ENCODE measurements at places on chromosomes 7 and 10.
A peak's percentile ranks its signal among the peaks of the same experiment; 100 is the strongest.

- no peak for DNase-seq
Observed at GRCh38 chr10:3539696-3540383, 245.2 kb downstream of the KLF6 start.

GRCh38 chr7:102222445-102222844, 64.2 kb upstream of the SH2B2 start:
- no peak for DNase-seq

- DNase-seq = no peak
Observed at GRCh38 chr10:2933071-2933470, 134.3 kb upstream of the PFKP start.

DNA sequence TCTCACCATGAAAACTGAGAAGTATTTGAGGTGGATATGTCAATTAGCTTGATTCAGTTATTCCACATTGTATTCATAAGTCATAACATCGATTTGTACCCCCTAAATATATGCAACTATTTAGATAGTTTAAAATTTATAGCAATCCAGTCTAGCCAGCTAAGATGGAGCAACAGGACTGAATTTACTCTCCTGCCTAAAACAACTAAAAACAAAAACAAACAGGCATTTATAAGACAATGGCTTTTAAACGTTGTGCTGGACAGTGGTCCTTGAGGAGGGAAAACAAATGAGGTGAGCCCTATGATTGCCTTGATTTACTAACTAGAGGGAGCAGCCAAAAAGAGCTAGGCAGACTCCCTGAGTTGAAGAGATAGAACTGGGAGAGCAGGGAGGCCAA, 814 bp upstream of the GPAM start:
- DNase-seq = no peak

GRCh38 chr10:62626817-62627216, 177.7 kb upstream of the ADO start:
- DNase-seq = peak; percentile 20

DNA sequence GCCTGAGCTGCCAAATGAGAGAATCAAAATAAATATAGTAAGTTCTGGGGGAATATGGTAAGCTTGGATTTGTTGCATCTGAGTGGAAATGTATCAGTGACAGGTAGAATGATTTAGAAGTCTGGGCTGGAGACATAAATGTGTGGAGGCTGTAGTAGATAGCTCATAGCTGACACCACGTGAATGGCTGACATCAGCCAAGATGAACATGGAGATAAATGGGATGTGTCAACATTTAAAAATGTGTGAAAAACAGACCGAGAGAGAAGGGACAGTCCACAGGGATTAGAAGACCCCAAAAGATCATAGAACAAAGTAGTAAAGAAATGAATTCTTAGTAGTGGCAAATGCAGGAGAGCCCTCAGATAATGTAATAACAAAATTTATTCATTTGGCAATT, 40.9 kb downstream of the NAMPT start:
- peak; percentile 42 for DNase-seq

DNA sequence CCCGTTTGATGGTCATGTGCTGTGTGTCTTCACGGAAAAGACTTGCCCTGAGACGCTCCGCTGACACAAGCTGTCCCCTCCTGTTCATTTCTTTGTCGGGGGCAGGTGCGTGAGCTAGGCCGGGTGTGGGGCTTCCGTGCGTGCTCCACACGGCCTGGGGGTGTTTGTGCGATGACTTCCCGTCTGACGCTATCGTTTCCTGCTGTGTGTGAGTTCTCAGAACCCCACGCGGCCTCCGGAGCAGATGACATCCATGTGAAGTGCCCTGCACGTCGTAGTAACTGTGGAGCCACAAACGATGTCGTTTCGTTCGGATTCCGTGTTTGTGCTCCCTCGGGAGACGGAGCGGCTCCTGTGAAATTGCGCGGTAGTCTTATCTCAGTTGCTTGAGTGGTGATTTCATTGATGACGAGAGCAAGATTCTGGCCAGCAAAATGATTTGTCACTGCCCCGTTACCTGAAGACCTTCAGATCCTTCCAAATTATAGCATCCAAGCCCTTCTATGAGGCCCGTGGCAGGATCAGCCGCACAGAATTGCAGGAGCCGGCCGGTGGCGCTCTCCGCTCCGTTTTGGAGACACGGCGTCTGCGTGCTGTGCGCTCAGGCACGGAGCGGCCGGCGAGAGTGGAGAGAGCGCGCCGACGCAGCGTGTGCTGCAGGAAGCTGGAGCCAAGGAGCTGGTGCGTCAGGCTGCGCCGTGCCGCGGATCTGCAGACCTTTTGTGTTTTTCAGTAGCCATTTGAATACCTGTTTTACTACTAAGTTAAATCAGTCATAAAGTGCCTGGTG, 94.9 kb downstream of the NKX6-2 start:
- DNase-seq = no peak

GRCh38 chr7:78448911-78449310, 650.3 kb downstream of the PHTF2 start:
- DNase-seq = no peak

DNA sequence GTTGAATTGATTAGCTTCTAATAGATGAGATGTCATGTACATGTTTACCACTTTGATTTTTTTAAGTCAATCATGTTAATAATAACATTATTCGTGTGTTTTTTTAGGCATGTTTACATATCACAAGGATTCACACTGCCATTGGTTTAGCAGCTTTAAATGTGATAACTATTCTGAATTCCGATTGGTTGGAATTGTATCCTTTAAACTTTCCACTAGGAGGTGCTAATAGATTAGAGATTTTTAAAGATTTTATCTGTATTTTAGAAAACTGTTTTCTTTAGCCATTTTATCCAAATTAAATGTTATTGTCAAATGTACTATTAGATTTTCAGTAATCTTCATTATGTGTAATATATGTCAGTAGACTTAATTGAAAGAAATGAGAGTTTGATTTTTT, 83.2 kb downstream of the HECTD2 start:
- DNase-seq = peak; percentile 70

- no peak for DNase-seq
Observed at GRCh38 chr7:87627634-87627994, 584 bp upstream of the RUNDC3B start.

- no peak for DNase-seq
Observed at GRCh38 chr10:47286591-47287315, 13.2 kb upstream of the GDF10 start.

GRCh38 chr10:85458324-85458723, 908.3 kb downstream of the GRID1 start:
- DNase-seq = no peak

DNA sequence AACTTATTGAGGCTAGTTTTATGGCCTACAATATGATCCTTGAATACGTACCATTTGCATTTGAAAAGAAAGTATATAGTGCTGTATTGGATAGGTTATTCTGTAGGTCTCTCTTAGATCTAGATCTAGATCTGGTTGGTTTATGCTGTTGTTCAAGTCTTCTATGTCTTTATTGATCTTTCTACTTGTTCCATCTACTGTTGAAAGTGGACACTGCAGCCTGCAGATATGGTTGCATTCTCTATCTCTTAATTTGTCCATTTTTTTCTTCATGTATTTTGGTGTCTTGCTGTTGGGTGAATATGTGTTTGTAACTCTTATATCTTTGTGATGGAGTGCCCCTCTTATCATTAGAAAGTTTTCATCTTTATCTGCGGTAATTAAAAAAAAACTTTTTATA, 139.4 kb upstream of the PCDH15 start:
- no peak for DNase-seq

DNA sequence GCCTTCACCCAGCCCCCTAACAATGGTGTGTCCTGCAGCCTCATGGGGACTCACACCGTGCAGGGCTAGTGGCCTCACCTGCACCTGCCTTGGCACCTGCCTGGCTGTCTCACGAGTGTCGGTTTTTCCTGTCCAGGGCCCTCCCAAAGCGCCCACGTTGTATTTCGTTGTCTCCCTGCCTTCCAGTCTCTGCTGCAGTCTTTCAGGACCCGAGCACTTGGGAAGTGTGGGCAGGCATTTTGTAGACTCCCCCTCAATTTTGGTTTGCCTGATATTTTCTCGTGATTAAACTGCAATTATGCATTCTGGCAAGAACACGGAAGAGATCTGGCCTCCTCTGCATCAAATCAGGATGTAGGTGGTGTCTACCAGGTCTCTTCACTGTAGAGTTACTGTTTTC, 17.9 kb downstream of the BNIP3 start:
- no peak for DNase-seq

- DNase-seq = no peak
Observed at GRCh38 chr10:119190954-119191785, 12.6 kb upstream of the PRDX3 start.

DNA sequence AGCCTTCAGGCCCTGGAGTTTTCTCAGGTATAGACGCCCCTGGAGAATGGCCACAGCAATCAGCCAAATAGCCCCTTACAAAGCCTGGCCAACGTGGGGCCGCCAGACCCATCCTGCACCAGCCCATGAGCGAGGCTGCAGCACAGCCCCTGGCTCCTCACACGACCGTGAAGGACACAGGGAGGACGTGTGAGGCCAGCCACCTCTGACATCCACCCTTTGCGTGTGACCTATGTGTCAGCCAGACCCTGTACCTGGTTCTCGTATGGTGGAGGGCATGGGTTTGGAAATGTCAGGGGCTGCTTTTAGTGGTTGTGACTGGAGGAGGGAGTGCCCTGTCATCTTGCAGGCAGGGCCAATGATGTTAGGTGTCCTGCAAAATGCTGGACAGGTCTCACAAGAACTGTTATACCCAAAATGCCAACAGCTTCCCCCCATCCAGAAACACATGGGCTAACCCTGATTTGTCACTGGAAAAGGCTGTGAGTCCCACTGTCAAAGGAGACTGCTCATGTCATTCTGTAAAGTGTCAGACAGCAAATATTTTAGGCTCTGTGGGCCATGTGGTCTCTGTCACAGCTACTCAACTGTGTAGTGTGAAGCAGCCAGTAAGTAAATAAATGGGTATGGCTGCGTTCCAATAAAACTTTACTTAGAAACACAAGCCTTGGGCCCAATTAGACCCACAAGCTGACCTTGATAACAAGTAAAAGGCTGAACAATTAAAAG, 30.0 kb downstream of the NOD1 start:
- DNase-seq = no peak

DNA sequence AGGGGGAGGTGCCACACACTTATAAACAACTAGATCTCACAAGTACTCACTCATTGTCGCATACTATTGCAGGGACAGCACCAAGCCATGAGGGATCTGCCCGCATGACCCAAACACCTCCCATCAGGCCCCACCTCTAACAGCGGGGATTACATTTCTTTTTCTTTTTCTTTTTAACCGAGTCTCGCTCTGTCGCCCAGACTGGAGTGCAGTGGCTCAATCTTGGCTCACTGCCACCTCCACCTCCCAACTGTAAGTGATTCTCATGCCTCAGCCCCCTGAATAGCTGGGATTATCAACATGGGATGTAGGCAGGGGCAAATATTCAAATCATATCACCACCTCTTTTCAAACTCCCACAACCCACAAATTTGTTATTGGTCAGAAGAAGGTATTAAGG, 76.7 kb downstream of the SKAP2 start:
- DNase-seq = no peak

GRCh38 chr10:47076949-47077361, 165.7 kb downstream of the PTPN20 start:
- DNase-seq = peak; percentile 8

GRCh38 chr10:77226452-77226851, 411.2 kb downstream of the KCNMA1 start:
- DNase-seq = no peak

DNA sequence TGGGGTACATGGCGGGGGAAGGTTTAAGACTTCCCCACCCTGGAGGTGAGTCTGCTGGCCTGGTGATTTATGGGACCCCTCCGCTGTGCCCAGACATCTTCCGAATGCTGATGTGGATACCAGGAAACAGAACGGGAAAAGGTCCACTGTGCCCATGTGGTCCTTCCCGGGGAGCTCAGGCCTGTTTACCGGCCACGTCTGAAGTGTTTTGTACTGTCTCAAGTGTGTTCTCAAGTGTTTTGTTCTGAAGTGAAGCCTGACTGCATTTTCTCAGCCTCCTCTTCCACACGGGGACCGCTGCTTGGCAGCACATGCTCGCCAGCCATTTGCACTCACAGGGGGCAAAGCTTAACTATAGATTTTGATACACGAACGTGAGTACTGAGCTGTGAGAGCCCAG, 127.2 kb downstream of the TEX36 start:
- no peak for DNase-seq

- DNase-seq = no peak
Observed at GRCh38 chr10:124594240-124594639, 132.6 kb downstream of the LHPP start.

- DNase-seq = no peak
Observed at GRCh38 chr7:36802459-36803135, 78.3 kb upstream of the AOAH start.

- peak; percentile 74 for DNase-seq
Observed at GRCh38 chr7:40220421-40220911, 85.7 kb downstream of the SUGCT start.

GRCh38 chr10:106917452-106918055, 247.0 kb downstream of the SORCS1 start:
- DNase-seq = no peak
